NB4 (cell line): ENCODE measurements at places on chromosomes 16 and 17.

- peak; percentile 45 for DNase-seq
These were observed 94.0 kb downstream of the SKAP1 start for GRCh38 chr17:48335858-48336500.

DNA sequence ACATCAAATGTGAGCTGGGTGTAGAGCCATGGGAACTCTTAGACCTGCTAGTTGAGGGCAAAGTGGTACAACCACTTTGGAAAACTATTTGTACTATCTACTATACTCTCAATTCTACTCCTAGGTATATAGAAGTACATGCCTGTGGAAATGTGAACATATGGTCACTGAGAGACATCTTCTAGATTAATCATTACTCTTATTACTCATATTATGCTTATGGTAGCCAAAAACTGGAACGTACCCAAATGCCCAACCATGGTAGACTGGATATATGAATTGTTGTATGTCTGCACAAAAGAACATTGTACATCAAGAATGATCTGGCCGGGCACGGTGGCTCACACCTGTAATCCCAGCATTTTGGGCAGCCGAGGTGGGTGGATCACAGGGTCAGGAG is 2.7 kb downstream of the WDR45B start:
- no peak for DNase-seq

DNA sequence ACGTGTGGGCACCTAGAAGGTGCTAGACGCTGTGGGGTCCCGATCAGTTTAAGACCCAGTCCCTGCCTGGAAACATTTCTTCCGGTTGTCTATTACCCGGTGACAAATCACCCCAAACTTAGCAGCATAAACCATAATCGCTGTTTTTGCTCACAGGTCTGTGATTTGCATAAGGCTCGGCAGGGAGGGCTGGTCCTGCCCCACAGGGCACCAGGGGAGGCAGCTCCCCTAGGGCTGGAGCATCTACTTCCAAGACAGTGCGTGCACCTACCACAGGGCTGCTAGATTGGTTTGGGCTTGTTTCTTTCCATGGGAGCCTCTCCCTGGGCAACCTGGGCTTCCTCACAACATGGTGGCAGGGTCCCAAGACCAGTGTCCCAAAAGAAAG is 214.5 kb upstream of the CIBAR2 start:
- no peak for DNase-seq

- DNase-seq = no peak
These were observed 111.5 kb upstream of the TOB1 start for GRCh38 chr17:50977487-50978159.

DNA sequence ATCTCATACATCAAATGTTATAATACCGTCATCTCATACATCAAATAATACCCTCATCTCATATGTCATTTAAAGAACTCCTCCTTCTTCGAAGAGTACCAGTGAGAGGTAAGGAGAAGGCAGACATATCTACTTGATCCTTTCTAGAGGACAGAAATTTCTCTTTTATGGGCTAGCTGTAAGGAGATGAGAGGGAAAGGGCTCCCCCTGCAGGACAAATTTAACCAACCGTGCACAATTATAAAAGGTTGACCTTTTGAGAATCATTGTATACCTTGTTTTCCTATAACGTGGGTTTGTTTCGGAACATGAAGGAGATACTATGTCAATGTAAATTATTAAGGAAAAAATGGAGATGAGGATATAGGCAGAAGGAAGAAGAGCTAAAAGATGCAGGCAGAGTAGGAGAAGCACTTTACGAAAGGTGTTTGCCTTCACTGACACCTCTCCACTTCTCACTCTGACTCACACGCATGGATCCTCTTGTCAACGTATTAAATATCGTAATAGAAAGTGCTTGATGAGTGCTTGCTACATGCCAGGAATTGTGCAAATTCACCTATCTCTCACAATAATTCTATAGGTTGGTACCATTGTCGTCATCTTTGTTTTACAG is 465.9 kb upstream of the ERCC4 start:
- DNase-seq = peak; percentile 41

GRCh38 chr17:39400547-39401411 is 647 bp downstream of the FBXL20 start:
- peak; percentile 30 for DNase-seq

DNA sequence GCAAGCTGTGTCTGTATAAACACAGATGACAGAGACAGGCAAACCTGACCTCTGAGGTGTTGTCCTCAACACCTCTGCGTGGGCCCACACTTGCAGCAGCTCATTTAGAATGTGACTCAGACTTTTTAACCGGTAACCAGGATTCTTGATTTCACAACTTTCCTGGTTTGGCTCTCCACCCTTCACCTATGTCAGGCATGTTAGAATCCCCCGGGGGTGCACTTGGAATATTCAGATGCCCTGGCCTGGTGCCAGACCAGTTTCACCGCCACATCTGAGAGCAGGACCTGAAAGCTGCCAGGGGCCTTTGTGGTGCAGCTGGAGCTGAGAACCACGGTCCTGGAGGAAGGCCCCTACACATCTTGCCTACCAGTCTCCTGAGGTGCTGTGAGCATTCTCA is 4.8 kb downstream of the DHODH start:
- DNase-seq = peak; percentile 60

GRCh38 chr17:2906901-2907300 is 110.7 kb downstream of the RAP1GAP2 start:
- DNase-seq = no peak

DNA sequence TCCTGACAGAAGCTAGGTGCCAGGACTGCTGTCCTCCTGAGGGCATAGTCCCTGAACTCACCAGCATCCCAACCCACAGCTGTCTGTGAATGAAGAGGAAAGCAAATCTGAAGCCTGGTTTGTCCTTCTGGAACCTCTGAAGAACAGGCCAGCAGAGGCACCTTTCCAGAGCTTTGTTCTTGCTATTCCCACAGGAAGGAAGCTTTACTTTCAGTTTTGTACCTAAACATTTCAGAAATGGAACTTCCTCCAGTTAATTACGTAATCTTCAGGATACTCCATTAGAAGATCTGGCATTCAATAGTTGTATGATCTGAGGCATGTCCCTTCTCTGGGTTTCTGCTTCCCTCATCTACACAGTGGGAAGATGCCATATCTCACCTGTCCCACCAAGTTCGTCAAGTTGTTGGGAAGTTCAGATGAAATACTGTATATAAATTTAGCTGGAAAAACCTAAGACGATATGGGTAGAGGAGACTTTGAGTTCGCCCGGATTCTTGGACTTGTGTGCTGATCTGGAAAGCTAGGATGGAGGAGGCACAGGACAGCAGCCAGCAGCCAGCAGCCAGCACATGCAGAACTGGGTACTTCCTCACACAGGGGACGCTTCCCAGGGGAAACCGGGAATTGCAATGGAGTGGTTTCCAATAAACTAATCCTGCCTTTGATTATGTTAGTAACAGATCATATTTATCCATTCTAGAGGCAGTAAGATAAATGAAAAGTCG is 22.4 kb downstream of the NXPH3 start:
- DNase-seq = no peak

DNA sequence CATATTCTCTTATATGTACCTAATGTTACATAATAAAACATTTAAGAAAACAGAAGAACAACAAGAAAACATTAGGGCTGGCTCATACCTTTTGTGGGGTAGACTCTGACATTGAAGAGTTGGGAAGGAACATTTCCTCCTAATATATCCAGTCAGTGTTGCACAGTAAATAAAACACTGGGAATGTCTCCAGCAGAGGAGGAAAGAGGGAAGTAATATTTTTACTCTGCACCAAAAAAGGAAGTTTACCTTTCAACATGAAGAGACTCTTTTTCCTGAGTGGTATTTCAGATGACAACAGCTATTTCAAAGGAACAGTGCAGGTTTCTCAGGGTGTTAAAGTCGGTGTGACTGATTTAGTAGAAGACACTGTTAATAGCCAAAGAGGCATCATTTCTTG is 31.9 kb downstream of the EPN2 start:
- peak; percentile 19 for DNase-seq

DNA sequence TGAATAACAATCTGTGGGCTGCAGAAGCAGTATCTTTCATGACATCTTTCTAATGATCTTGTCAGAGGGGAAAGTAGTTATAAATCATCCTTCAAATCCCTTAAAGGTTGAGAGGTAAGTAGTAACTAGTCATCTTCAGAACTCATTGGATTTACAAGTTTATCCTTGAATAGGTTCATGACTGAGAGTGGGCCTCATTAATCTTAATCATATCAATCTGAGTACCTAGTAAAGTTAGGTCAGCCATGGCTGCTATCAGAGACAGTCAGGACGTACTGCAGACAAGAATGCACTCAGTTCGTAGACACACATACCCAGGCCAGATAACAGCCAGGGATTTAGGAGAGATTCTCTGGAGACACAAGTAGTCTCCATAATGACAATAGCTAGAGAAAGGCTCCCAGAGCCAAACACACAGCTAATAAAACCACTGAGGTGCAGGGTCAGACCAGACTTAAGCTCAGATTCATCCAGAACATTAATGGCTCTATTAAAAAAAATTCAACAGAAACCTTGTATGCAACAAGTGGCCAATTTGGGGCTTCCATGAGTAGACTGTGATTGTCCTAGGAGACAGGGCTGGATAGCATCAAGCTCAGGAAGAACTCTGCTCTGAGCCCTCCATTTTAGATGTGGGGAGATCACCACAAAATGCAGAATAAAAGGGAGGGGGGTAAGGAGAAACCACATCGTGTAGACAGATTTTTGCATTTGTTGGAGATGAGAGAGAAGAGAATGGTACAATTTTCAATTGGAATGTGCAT is 65.8 kb downstream of the TBX4 start:
- DNase-seq = no peak

DNA sequence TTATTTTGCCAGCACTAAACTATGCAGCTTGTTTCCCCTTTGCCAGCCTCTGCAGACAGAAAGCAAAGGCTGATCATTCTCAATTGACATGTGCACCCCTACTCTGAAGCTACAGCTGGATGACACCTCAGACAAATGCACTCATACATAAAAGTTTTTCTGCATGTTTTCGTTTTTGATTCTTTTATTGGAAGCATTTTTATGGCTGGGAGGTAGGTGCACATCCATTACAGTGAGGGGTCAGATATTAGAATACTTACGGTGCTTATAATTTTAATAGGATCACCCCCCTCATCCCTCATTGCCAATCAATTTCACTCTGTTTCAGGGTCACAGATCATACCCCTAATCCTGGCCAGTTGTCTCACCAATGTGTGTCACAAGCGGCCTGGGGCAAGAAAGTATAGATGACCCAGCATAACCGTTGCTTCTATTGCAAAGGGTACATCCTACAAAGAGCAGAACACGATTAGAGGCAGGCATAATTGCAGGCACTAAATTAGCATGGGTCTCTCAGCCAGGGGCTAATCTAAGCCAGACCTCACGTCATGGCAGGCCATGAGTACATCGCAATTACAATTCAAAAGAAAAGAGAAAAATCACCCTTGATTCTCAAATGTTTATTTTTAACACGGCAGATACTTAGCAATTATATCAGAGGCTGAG is 89.5 kb upstream of the SOX9 start:
- no peak for DNase-seq

GRCh38 chr16:75461575-75461974 is 2.9 kb downstream of the TMEM170A start:
- no peak for DNase-seq
